ENCODE measurements at places on chromosomes 2 and 18. TPM values are rescaled to one million over a fixed set of nuclear protein-coding genes. Genes with fewer than 3 reads are reported as not detected.

Gene IMP4
- total RNA-seq, result 76.8 TPM

GRCh38 chr2:173104156-173104555, 28.5 kb downstream of the MAP3K20 start:
- no peaks in the 10 kb centered on the region for H3K27me3 ChIP-seq
- H3K36me3 ChIP-seq, result peaks cover 11% of the 10 kb centered on the region
- H3K4me1 ChIP-seq, result peaks cover 39% of the 10 kb centered on the region

- H3K4me1 ChIP-seq, result no peaks in the 10 kb centered on the region
- no peaks in the 10 kb centered on the region for H3K27me3 ChIP-seq
- DNase-seq, result no peak
These were observed 213.4 kb downstream of the HNMT start for GRCh38 chr2:138177693-138178092.

Gene LRRTM1
- not detected for total RNA-seq

Gene PLEKHH2
- total RNA-seq, result 2.3 TPM

- no peak for DNase-seq
- H3K27ac ChIP-seq, result no peak overlapping the region
- peaks cover 5% of the 10 kb centered on the region for H3K27me3 ChIP-seq
- no peak overlapping the region for H3K4me3 ChIP-seq
- no peaks in the 10 kb centered on the region for H3K4me1 ChIP-seq
- no peaks in the 10 kb centered on the region for H3K36me3 ChIP-seq
These were observed 16.7 kb downstream of the L3MBTL4 start for GRCh38 chr18:6397931-6398566.

Gene SCYGR5
- total RNA-seq, result not detected

GRCh38 chr2:70029814-70030409, 57.4 kb upstream of the PCBP1 start:
- no peaks in the 10 kb centered on the region for H3K27me3 ChIP-seq
- peak; percentile 13 for DNase-seq
- H3K36me3 ChIP-seq, result no peaks in the 10 kb centered on the region

DNA sequence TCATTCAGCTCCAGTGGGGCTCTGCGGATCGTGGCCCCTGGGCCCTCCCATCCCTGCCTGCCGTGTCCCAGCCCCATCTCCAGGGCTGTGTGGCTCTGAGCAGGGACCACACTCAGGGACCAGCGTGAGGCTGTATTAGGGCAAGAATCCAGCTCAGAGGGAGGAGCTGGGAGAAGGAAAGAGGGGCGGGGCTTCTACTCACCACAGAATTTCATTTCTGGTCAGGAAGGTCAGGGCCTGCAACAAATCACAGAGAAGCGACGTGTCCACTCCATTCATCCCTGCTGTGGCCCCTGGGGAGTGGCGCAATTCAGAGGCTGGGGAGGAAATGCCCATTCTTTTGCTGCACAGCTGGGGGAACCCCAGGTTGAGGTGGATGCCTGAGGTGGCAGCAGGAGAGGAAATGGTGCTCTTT, 828 bp downstream of the CIB4 start:
- H3K4me3 ChIP-seq, result no peak overlapping the region
- no peaks in the 10 kb centered on the region for H3K36me3 ChIP-seq
- H3K4me1 ChIP-seq, result peaks cover 35% of the 10 kb centered on the region

GRCh38 chr18:44723411-44723810, 42.7 kb downstream of the SETBP1 start:
- no peaks in the 10 kb centered on the region for H3K27me3 ChIP-seq
- no peak for DNase-seq
- H3K4me3 ChIP-seq, result no peak overlapping the region
- H3K27ac ChIP-seq, result no peak overlapping the region

Gene SFT2D3
- total RNA-seq, result 8.4 TPM

GRCh38 chr2:136433261-136433660, 315.3 kb upstream of the CXCR4 start:
- H3K27ac ChIP-seq, result no peak overlapping the region
- no peak for DNase-seq
- no peaks in the 10 kb centered on the region for H3K4me1 ChIP-seq
- H3K4me3 ChIP-seq, result no peak overlapping the region
- peaks cover 36% of the 10 kb centered on the region for H3K27me3 ChIP-seq

DNA sequence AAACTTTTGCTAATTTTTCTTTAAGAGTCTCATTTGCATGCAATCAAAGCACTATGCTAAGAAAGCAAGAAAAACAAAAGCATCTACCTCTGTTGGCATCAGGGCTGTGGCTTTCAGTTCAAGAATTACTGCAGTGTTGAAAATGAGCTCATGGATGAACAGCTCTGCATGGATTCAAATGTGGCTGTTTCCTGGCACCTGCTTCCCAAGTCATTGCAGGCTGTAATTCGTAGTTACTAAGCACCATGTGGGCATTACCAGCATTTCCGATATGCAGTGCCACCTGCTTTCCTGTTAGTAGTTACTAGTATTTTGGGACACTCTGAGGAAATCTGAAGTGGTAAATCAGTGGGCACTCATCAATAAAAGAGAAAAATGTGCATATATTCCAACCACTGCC, 37.8 kb upstream of the FAM110C start:
- H3K4me1 ChIP-seq, result no peaks in the 10 kb centered on the region
- no peak overlapping the region for H3K4me3 ChIP-seq
- H3K36me3 ChIP-seq, result no peaks in the 10 kb centered on the region
